ENCODE measurements at places on chromosomes 16 and 17.

- peak; percentile 39 for DNase-seq
Observed at GRCh38 chr17:4852567-4853207, 19.5 kb downstream of the MINK1 start.

GRCh38 chr16:65098916-65099315 lies 22.9 kb downstream of the CDH11 start:
- DNase-seq = no peak

GRCh38 chr16:13982451-13982850 lies 62.5 kb downstream of the ERCC4 start:
- DNase-seq = no peak

DNA sequence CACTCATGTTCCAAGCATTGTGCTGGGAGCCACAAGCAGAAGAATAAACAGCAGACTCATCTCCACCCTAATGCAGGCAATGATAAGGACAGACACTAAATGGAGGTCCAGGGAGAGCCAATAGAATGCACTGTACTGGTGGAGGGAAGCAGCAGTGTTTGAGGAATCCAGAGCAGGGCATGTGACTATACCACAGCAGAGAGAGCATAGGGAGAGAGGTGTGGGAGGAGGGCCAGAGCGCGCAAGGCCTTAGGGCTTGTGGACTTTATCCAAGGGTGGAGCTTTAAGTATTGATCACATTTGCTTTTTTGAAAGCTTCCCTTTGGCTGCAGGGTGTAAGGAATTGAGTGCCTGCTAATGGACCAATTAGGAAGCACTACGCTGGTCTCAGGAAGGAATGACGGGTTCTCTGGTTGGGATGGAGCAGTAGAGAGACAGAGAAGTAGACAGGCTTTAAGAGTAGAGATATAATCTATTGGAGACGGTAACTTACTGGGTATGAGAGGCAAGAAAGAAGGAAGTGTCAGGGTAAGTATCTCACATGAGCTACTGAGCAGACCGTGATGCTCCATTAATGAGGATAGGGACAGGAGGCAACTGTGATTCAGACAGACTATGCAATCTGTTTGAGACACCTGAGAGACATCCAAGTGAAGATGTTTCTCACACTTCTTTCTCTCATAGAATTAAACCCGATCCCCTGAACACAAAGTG lies 82.2 kb downstream of the MYO1D start:
- DNase-seq = no peak

DNA sequence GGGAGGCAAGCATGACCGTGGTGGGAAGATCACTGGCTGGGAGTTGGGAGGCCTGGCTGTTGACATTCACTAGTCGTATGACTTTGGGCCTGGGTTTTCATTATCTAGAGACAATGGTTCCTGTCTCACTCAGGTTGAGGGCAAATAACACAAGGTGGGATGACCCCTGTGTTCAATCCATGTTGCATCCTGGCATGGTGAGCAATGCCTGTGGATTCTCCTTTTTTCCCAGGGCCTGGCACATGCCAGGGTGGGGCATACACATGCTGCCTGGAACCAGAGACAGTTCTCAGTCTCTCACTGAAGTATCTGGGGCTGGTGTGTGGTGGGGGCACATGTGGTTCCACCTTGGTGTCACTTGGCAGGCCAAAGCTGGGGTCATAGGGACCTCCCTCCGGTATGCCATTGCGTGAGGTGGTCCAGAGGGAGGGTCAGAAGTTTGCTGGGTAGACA lies 5.4 kb downstream of the THRA start:
- DNase-seq = peak; percentile 52

DNA sequence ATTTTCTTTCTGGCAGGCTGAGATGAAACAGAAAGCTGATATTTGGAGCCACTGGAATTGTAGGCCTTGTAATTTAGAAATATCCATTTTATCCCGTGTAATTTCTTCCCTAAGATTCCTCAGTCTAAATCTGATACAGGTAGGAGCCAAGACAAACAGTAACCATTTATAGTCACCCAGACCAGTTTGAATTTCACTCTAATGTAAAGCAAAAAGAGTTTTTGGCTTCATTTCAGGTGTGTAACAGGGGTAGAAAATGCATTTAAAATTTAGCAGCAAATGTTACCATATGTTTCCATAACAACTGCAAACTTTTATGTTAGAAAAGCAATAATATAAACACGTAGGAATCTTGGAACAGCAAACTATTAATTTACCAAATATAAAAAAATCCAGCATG lies 249.4 kb downstream of the FTO start:
- no peak for DNase-seq

GRCh38 chr16:21075252-21075651 lies 75.4 kb downstream of the DNAH3 start:
- no peak for DNase-seq

DNA sequence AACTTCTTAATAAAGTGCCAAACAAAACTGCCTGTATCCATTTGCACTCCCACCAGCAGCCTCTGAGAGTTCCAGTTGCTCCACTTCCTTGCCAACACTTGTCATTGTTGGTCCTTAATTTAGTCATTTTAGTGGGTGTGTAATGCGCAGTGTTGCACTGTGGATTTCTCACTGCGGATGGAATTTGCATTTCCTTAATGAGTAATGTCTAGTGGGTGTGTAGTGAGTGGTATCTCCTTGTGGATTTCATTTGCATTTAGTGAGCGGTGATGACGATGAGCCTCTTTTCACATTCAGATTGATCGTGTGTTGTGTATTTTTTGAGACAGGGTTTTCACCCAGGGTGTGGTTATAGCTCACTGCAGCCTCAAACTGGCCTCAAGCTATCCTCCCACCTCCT lies 4.1 kb upstream of the MSLN start:
- no peak for DNase-seq

GRCh38 chr17:2427910-2428309 lies 27.1 kb upstream of the MNT start:
- DNase-seq = no peak

GRCh38 chr16:86886651-86887050 lies 308.3 kb downstream of the FOXL1 start:
- DNase-seq = no peak

GRCh38 chr16:49592546-49593423 lies 219.2 kb downstream of the C16orf78 start:
- peak; percentile 51 for DNase-seq

- DNase-seq = peak; percentile 97
Observed at GRCh38 chr16:13957197-13958078, 37.5 kb downstream of the ERCC4 start.

DNA sequence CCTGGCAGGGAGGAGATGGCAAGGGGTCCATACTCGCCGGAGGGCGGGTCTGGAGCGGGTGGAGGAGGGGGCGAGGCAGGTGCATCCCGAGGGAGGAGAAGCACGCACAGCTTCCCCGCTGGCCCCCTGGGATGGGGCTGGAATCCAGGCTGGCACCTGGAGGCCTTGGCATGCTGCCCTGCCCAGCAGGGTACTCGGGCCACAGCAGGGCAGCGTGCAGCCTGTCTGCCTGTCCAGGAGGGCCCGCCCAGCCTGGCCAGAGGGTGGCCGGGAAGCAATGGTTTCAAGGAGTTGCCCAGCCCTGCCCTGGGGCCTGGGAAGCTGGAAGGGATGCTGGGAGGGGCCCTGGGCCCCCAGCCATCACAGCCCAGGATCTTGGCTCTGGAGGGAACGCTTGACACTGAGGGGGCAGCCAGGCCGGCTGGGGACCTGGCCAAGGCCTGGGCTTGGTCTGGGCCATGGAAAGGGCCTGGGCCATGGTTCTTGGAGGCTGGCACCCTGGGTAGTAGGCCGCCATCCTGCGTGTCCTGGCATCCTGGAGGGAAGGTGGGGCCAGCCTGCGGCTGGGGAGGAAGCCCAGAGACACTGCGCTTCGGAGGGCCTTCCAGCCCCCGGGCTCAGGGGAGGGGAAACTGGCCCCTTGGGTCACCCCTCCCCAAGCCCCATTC lies 1.1 kb downstream of the GLIS2 start:
- peak; percentile 82 for DNase-seq

- DNase-seq = peak; percentile 73
Observed at GRCh38 chr16:19898924-19899604, 14.4 kb upstream of the GPRC5B start.

DNA sequence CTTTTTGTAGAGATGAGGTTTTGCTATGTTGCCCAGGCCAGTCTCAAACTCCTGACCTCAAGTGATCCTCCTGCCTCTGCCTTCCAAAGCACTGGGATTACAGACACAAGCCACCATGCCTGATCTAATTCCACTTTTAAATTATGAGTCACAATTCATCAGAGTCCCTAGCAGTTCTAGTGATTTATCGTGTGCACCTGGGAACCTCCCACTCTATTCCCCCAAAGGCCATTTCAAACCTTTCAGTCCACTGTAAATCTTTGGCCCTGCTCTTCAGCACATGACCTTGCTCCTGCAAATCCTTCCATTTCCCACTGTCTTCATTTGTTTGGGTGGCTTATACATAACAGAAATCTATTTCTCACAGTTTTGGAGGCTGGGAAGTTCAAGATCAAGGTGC lies 73.0 kb downstream of the HS3ST2 start:
- DNase-seq = no peak

DNA sequence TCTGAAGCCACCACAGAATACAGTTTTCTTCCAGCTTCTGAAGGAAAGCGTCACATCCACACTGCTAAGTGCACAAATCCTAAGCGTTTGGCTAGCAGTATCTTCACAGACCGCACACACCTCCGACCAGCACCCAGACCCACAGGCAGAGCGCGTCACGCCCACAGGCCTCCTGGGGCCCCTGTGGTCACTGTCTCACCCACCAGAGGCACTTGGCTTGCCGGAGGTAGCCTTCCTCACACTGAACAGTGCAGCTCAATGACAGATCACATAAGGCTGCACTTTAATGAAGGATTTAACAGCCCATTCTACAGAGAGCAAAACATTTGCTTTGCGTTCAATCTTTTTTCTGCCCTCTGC lies 21.2 kb downstream of the SPHK1 start:
- no peak for DNase-seq

GRCh38 chr17:5237541-5238016 lies 2.9 kb upstream of the SCIMP start:
- DNase-seq = peak; percentile 30

- no peak for DNase-seq
Observed at GRCh38 chr17:31320241-31320640, 1.2 kb downstream of the EVI2A start.

DNA sequence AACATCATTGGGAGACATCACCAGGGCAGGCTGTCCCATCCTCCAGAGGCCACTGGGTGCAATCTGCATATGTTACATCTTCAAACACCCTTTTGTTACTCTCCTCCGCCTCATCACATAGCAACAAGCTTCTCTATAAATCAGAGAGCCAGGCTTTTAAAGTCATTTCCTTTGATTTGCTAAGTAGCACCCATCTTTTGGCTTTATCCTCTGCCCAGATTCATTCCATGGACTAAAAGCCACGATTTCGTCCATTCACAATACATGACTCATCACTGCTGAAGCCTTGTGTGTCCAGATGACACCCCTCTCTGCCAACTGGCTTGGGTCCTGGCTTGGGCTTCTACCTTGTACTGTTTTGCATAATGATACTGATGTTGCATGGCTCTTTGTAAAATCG lies 2.0 kb upstream of the KRT38 start:
- DNase-seq = no peak

GRCh38 chr16:80682421-80683070 lies 121.9 kb downstream of the CDYL2 start:
- peak; percentile 79 for DNase-seq

- DNase-seq = no peak
Observed at GRCh38 chr16:29022196-29022595, 37.3 kb downstream of the LAT start.

DNA sequence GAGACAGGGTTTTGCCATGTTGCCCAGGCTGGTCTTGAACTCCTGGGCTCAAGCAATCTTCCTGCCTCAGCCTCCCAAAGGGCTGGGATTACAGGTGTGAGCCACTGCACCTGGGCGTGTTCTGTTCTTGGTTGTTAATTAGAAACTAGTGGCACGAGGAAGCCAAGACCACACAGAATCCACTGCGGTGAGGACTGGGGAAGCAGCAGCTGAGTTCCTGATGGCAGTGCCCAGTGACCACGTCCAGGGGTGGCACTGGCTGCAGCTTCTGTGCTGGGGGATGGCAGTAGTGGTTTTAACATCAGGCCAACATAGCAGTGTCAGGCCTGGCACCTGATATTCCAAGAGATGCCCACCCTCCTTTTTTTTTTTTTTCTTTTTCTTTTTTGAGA lies 39.7 kb upstream of the NDRG4 start:
- DNase-seq = no peak

GRCh38 chr16:85913688-85914422 lies 14.9 kb downstream of the IRF8 start:
- no peak for DNase-seq

GRCh38 chr17:12348476-12348875 lies 317.2 kb upstream of the MYOCD start:
- DNase-seq = no peak

DNA sequence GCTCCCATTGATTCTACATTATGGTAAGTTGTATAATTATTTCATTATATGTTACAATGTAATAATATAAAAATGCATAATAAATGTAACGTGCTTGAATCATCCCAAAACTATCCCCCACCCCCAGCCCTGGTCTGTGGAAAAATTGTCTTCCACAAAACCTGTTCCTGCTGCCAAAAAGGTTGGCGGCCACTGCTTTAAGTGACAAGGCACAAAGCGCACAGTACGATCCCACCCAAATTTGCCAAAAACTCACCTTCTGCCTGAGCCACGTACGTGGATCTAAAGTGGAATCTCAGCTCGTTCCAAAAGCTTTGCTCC lies 14.5 kb downstream of the CYB561 start:
- DNase-seq = no peak

- no peak for DNase-seq
Observed at GRCh38 chr17:14197057-14197456, 39.6 kb downstream of the CDRT15 start.

DNA sequence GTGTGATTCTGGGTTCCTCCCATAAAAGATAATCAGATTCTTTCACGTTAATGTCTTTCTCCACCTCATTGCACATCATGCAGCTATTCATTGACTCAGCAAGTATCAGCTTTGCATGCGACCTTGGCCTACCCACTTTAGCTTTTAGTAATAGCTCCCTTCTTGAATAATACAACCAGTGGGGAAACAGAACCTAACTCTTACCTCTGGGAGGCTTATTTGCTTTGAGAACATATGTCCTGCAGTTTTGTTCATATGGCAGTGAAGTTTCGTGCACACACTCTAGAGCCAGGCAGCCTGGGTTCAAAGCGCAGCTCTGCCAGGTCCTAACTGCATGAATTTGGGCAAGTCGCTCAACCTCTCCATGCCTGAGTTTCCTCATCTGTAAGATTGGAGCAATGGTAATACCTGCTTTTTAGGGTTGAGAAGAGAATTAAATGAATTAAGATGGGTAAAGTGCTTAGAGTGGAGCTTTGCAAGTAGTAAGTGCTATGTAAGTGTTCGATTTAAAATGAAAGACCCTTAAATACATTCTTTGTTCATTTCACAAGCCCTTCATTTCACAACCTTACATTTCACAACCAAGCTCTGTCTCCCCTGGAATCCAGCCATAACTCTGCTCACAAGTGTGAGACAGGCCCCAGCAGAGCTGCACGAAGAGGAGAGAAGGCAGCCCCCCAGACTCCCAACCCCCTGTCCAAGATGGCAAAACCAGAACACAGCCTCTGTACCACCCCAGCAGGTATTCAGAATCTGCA lies 29.3 kb downstream of the MAPT start:
- DNase-seq = peak; percentile 40

DNA sequence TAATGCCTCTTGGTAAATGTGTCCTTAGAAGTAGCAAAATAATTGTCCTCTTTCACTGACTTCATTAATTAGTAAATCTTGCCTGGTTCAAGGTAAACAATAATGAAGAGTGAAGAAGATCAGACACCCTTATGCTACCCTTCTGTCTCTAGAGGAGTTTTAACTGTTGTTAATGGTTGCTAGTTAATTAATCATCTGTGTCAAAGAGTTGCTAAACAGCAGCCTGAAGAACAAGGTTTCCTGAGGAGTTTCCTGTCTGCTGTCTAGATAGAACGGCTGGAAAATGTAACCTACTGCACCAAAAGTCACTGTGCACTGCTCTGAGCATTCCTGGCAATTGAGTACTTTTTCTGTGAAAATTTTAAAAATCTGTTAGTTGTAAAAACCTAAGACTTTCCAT lies 131.3 kb downstream of the NLK start:
- DNase-seq = no peak
